Naive thymus-derived CD4-positive, alpha-beta T cell (primary cell): ENCODE measurements at places on chromosomes 3 and 15. TPM values are rescaled to one million over a fixed set of nuclear protein-coding genes. Genes with fewer than 3 reads are reported as not detected.

The RBM6 gene
- polyA plus RNA-seq = 70.1 TPM

The SMAD6 gene
- not detected for polyA plus RNA-seq

The CCR5 gene
- not detected for polyA plus RNA-seq

The C15orf62 gene
- 0.67 TPM for polyA plus RNA-seq

The COLQ gene
- polyA plus RNA-seq = 0.26 TPM

DNA sequence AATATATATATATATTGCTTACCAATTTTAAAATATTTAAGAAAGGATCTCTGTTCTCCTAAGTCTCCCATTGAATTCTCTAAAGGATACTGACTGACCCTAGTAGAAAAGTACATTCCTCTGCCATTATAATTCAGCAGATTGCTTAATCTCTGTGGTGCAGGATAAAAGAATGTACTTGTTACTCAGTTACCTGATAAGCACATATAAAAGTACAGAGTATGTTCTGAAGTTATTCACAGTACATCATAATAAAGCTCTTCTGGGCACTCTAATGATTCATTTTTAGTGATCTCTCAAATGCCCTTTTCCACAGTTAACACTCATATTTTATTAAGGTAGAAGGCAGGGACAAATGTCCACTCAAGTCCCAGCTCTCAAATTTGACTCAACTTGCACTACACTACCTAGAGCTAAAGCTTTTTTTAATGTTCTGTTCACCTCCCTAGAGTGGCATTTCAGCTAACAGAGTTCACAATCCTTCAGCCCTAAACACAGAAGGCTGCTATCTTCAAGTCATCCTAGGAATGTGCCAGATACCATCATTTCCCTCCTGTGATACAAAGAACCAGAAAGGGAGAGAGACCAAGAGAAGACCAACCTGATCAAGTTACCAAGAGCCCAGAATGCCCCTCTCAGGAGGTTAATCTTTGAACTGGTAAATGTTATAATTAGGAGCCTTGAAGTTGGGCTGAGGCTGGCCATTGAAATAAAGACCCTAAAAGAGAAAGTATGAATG, 53.3 kb downstream of the MEIS2 start:
- no peak for DNase-seq

DNA sequence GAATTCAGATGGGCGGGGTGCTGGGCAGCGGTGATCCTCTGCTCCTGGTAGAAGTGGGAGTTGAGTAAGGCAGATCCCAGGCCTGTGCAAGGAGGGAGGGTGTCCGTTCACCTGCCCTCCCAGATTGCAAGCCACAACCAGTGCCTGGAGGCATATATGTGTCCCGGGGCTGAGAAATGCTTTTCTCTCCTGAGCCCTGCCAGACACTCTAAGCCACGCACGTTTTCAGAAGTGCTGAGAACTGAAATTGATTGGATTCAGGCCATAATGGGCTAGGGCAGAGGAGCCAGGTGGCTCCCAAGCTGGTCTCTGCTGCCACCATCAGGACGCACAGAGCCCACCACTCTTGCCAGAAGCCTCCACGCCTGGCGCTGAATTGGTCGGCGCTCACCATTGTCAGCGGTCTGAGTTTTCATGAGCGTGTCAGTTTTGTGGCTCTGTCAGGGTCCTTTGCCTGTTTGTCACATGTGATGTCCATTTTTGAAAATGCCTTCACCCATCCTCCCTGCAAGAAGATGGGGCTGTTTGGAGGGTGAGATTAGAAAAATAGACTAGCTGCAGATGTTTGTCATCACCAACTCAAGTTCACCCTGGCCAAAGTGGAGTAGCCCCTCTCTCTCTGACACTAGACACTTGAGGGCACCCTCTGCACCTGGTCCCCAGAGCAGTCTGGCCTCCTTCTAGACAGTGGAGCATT, 15.4 kb upstream of the BFSP2 start:
- peak; percentile 4 for DNase-seq
